ENCODE measurements at places on chromosomes 13 and 19.

GRCh38 chr19:10107817-10108367 is 1.7 kb downstream of the PPAN start:
- no peak for DNase-seq

GRCh38 chr19:32373585-32374295 is 28.3 kb downstream of the ZNF507 start:
- DNase-seq: peak; percentile 28

DNA sequence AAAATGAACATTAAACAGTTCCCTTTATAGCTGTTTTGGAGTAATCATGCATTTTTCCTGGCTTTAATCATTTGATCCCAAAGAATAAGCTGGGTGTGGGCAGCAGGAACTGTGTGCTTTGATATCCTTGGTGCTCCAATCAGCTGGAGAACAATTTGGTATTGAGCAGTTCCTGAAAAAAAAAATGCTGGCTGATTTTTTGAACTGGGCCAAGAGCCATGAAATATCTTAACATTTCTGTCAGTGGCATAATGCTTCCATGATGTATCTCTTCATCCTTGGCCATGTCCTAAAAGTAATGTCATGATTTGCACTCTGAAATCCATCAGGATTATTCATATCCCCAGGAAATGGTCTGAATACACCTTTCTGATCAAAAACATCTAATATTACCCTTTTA is 134.7 kb downstream of the LHFPL6 start:
- no peak for DNase-seq

DNA sequence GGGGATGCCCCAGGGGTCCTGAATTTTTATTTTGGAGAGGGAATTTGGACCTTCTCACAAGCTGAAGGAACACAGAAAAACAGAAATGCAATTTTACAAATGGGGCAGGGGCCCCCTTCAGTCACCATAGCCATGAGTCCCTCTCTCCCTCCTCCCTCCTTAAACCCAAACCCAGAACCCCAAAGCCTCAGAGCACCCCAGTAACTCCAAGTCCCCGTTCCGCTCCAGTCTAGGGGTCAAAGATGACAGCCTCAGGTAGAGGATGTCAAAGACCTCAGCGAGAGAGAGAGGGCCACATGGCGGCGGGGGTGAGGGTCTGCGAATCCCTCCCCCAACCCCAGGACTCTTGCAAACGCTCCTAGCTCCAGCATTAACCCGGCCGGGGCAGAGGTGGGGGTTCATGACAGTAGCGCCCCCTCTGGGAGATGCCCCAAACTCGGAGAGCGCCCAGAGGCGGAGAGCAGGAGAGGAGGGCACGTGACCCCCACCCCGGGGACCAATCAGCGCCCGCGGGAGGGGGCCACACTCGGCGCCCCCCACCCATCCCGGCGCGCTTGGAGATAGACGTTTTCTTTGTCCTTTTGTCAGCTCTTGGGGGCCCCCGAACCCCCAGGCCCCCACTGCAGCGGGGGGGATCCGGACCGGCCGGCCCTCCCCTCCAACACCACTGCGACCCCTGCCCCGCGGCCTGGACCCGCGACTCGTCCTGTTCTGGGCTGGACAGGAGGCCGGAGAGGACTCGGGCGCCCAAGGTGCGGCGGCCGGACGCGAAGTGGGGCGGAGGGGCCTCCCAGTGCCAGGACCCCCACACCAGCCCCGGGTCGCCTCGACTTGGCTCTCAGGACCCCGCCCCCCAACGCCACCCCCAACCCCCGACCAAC is 20.8 kb upstream of the SEMA6B start:
- DNase-seq: no peak

DNA sequence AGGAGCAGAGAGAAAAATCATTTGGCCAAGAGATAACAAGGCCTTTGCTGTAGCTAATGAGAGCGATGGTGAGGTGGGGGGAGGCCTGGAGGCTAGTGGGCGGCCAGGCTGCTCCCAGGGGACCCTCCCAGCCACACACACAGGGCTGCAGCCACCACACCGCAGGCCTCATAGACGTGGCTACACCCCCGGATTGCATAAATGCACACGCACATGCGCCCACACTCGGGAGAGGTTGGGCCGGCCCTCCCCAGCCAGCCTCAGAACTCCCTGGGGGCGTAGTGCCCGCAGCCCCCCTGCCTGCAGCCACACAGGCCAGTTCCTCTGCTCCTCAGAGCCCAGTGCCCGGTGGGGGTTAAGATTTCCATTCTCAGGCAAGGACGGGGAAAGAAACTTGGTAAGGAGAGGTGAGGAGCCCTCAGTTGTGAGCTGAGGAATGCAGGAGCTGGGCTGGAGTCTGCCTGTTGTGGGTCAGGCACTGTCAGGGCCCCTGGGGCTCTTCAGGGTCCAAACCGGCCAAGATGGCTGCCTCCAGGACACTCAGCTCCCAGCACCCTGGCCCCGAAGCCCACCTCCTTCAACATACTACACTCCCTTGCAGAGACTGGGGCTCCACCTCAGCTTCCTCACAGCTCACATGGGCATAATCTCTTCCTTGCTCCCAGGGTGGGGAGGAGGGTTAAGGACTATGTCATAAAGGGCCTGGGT is 8.0 kb downstream of the PTH2 start:
- DNase-seq: no peak

GRCh38 chr19:10105509-10106099 is 558 bp upstream of the PPAN start:
- DNase-seq: no peak

DNA sequence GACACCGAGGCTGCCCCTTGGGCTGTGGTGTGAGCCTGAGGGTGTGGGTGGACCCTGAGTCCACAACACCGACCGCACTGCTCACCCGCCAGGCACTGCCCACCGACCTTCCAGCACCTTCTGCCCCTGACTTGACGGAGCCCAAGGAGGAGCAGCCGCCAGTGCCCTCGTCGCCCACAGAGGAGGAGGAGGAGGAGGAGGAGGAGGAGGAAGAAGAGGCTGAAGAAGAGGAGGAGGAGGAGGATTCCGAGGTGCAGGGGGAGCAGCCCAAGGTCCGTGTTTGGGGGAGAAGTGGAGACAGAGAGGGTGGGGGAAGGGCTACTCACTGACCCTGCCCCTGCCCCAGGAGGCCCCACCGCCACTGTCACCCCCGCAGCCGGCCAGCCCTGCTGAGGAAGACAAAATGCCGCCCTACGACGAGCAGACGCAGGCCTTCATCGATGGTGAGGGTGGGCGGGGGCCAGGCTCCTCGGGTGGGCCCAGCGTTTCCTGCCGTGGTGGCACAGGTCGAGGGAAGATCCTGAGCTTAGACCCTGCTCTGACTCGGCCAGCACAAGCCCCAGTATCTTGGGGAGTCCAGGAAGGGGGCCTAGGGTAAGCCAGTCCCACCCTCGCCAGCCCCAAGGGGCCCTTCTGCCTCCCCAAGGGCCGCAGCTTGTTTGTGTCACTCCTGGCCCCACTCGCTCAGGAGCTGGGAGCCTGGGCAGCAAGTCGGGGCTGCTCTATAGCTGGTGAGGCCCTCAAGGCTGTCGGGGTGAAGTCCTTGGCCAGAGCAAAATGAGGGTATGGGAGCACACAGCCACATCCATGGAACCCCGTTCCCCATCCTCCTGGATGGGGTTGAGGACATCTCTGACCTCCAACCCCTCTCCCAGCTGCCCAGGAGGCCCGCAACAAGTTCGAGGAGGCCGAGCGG is 12.2 kb downstream of the PRKCSH start:
- no peak for DNase-seq

- no peak for DNase-seq
These were observed 81.6 kb downstream of the OLFM4 start for GRCh38 chr13:53110181-53110580.

GRCh38 chr13:97945792-97946419 is 7.6 kb upstream of the IPO5 start:
- DNase-seq: no peak

DNA sequence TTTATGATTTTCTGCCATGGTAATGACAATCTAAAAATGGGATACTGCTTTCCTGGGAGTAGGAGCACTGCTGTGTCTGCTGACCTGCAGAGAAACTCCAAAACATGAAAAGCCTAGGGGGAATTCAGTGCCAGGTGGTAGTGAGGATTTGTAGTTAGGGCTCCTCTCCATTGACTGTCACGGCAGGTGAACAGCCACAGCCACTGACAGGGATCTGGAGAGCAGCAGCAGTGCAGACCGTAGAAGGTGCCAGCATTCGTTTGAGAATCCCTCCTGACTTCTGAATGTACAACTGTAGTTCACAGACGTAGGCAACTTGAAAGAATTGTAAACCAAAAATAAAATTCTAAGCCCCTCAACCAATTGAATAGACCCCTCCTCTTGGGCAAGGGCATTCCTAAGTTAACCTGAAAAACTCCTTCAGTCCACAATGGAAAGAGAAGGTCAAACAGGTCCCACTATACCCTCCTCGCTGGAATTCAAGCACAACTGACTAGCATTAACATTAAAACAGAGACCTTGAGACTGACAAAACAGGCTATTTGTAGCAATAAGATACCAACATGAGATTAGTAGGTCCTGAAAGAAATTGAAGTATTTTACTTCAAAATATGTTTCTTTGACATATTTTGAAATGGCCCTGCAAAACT is 1328.8 kb downstream of the OLFM4 start:
- peak; percentile 7 for DNase-seq

GRCh38 chr13:50594276-50595051 is 249.0 kb downstream of the DLEU7 start:
- DNase-seq: peak; percentile 57

DNA sequence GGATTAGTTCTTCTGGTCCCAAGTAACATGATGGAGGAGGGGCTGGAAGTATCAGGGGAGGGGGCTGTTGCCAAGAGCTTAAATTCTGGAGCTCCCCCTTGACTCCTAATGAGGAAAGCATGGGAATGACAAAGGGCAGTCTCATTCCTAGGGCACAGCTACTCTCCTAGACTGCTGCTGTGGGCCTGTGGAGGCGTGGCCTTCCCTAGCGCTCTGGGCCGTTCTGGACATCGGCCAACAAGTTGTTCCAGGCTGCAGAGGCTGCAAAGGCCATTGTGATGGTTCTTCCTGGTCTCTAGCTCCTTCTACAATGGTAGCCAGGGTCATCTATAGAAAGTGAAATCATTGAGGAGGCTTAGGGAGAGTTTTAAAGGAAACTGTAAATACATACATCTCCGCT is 916.6 kb downstream of the DIAPH3 start:
- no peak for DNase-seq

GRCh38 chr19:7533925-7534480 is 1.5 kb upstream of the PNPLA6 start:
- DNase-seq: peak; percentile 81

GRCh38 chr19:33390101-33390907 is 16.8 kb downstream of the CEBPG start:
- DNase-seq: no peak

GRCh38 chr13:104105418-104106355 is 1039.5 kb upstream of the SLC10A2 start:
- no peak for DNase-seq

- DNase-seq: no peak
These were observed 27.3 kb downstream of the LRFN3 start for GRCh38 chr19:35963514-35963913.

- no peak for DNase-seq
These were observed 178.2 kb downstream of the NDFIP2 start for GRCh38 chr13:79659121-79659521.

- DNase-seq: no peak
These were observed 26.8 kb downstream of the ATP12A start for GRCh38 chr13:24706886-24707585.

DNA sequence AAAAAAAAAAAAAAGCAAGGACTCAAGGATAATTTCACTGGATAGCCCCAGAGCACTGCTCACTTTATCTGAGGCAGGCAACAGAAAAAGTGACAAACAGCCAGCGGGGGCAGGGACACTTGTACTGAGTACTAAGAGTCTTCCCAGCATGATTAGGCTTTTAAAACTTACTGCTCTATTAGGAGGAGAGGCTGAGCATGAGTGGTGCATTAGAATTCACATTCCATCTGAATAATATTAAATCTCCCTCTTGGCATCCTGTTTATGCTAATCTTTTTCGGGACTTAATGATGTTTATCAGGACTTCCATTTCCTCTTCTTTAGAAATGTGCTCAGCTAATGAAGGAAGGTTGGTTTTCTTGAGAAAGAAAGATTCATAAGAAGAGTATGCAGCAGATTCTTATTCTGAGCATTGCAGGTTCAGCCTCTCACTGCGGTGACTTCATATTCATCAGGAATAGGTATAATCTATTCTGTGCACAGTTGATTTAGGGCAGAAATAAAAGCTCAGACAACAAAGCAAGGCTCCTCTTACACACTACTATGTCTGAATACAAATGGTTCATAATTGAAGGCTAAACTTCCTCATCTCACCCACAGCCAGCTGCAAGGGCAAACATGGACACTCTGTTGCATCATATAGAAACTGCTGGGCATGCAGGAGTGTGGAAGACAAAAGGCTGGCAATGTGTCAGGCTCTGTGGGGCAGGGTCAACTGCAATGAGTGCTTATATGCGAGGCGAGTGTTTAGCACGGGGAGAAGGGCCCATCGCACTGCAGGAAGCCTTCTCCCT is 107.0 kb downstream of the KL start:
- DNase-seq: peak; percentile 46

DNA sequence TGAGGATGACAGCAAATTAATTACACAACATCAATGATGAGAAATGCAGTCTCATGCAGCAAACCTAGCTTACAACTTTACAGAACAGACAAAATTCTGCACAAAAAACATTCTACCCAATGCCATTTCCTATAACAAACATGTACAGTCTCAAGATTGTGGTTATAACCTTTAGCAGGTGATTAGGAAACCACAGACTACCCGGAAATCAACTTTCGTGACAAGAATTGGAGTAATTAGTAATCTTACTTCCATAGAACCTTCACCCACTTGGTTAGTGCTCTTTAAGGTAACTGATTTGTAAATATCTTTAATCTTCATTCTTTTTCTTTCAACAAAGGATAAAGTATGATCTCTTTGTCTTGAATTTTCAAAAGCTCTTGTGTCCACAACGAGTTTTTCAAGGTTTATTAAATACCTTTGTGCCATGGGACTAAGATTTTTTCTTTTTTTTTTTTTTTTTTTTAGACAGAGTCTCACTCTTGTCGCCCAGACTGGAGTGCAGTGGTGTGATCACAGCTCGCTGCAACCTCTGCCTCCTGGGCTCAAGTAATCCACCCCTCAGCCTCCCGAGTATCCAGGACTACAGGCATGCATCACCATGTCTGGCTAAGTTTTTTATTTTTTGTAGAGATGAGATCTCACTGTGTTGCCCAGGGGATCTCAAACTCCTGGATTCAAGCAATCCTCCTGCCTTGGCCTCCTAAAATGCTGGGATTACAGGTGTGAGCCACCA is 78.8 kb downstream of the MAP4K1 start:
- no peak for DNase-seq

DNA sequence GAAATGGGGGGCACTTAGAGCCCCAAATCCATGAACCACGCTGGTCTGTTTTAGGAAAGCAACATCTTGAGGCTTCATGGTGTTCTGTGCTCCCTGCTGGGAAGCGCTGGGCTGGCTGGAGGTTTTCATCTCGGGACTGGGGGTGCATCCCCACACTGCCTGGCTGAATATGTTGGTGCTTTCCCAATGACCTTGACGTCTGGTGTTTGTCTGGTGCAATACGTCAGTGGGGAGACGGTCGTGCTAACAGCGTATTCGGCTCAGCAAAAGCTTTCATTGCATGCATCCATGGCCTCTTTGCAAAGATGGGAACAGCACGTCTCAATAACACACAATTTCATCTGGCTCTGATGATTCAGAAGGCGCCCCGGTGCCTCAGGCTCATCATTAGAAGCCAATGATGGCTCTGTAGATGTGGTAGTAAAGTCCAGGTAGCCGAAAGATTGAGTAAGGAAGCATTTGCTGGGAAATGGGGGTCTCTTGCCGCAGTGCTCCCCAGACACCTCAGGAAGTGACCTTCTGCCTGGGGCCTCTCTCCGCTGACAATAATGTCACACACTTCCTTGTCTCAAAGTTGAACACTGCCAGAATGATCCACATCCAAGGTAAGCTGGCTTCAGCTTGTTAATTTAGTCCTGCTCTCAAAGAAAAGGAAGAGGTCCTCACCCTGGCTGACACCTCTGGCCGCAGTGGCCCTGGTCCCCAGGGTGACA is 97.7 kb downstream of the ING1 start:
- DNase-seq: no peak

Measured in NCI-H2107 (cell line).